ENCODE measurements at places on chromosomes 3 and 15. TPM values are rescaled to one million over a fixed set of nuclear protein-coding genes. Genes with fewer than 3 reads are reported as not detected.

Gene SLC9A9
- 0.17 TPM for total RNA-seq

Gene PDZRN3
- 31.0 TPM for total RNA-seq

Gene PLEKHO2
- total RNA-seq, result 9.1 TPM

Gene BDH1
- total RNA-seq, result 42.8 TPM

Gene HYAL1
- 3.1 TPM for total RNA-seq

Gene FGF12
- 6.1 TPM for total RNA-seq

Gene MFGE8
- total RNA-seq, result 309 TPM

Gene SEC22C
- 36.9 TPM for total RNA-seq

Gene SERF2
- 612 TPM for total RNA-seq

Gene HDDC3
- total RNA-seq, result 16.6 TPM

Gene CLRN1
- not detected for total RNA-seq

Gene CD200R1
- total RNA-seq, result not detected

Gene LRRC49
- total RNA-seq, result 23.4 TPM

DNA sequence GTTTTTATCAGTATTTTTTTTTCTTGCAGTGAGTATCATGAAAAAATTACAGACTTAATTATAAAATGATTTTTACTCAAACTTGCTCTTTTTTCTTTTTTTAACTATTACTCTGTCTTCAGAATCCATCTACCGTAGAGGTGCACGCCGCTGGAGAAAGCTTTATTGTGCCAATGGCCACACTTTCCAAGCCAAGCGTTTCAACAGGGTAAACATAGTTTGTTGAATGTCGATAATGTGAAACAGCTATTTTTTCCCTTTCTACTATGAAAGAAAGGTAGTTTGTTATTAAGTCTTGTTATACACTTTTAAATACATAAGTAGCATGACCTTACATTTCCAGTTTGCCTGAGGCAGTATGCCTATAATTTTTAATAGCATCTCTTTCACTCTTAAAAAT, 45.6 kb downstream of the PRKCI start:
- no peak for DNase-seq
- H3K27ac ChIP-seq, result no peak overlapping the region
- H3K27me3 ChIP-seq, result no peaks in the 10 kb centered on the region
- peaks cover 17% of the 10 kb centered on the region for H3K36me3 ChIP-seq
- no peak overlapping the region for H3K4me3 ChIP-seq
- no peaks in the 10 kb centered on the region for H3K4me1 ChIP-seq

DNA sequence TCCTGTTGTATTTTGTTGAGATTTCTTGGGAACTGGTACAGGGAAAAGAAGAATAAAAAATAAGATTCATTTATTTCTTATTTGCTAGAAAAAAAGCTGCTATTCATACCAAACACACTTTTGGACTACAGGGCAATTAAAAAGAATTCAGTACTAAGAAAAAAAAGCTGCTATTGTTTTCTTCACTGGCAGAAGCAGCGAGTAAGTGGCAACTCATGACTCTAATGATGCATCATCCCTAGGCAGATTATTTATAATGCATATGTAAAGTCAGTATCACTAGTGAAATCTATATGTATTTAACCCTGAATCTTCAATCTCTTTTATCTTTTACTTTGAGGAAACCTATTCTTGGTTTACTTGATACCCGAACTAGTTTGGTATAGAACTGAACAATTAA, 15.2 kb downstream of the PFN2 start:
- no peak overlapping the region for H3K27ac ChIP-seq
- peaks cover 15% of the 10 kb centered on the region for H3K36me3 ChIP-seq
- DNase-seq, result no peak
- H3K4me3 ChIP-seq, result no peak overlapping the region
- H3K4me1 ChIP-seq, result no peaks in the 10 kb centered on the region

- no peaks in the 10 kb centered on the region for H3K27me3 ChIP-seq
- DNase-seq, result no peak
- no peaks in the 10 kb centered on the region for H3K36me3 ChIP-seq
- H3K4me1 ChIP-seq, result peaks cover 3% of the 10 kb centered on the region
- no peak overlapping the region for H3K27ac ChIP-seq
These were observed 310.9 kb downstream of the TBC1D5 start for GRCh38 chr3:17431484-17432045.

DNA sequence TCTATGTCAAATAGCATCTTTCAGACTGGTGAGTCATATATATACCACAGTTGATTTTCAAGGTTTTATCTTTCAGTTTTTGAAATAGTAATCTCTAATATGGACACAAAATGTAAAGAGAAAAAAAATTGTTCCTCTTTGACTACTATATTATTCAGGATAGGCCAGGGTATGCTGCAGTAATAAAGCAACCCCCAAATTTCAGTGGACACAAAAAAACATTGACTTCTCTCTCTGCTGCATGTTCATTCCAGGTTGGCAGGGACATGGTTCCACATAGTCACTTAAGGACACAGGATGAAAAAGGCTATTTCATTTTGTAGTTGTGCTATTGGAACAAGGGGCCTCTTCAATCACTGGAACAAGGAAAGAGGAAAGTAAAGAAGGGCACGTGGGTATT, 28.6 kb downstream of the BMF start:
- no peaks in the 10 kb centered on the region for H3K36me3 ChIP-seq
- peak overlapping the region; percentile 95 for H3K27ac ChIP-seq
- DNase-seq, result no peak
- H3K4me3 ChIP-seq, result no peak overlapping the region
- H3K4me1 ChIP-seq, result peaks cover 43% of the 10 kb centered on the region

- peaks cover 9% of the 10 kb centered on the region for H3K4me1 ChIP-seq
- H3K36me3 ChIP-seq, result no peaks in the 10 kb centered on the region
- peaks cover 34% of the 10 kb centered on the region for H3K27me3 ChIP-seq
- DNase-seq, result no peak
These were observed 51.5 kb downstream of the MGLL start for GRCh38 chr3:127770671-127771355.

- DNase-seq, result no peak
- peaks cover 20% of the 10 kb centered on the region for H3K4me1 ChIP-seq
- H3K4me3 ChIP-seq, result no peak overlapping the region
- peak overlapping the region; percentile 2 for H3K27ac ChIP-seq
- H3K27me3 ChIP-seq, result no peaks in the 10 kb centered on the region
These were observed 54.7 kb upstream of the ATP13A3 start for GRCh38 chr3:194541483-194541882.

GRCh38 chr3:17872457-17872856, 130.0 kb upstream of the TBC1D5 start:
- no peaks in the 10 kb centered on the region for H3K27me3 ChIP-seq
- H3K4me1 ChIP-seq, result peaks cover under 1% of the 10 kb centered on the region
- no peak for DNase-seq
- no peak overlapping the region for H3K4me3 ChIP-seq

DNA sequence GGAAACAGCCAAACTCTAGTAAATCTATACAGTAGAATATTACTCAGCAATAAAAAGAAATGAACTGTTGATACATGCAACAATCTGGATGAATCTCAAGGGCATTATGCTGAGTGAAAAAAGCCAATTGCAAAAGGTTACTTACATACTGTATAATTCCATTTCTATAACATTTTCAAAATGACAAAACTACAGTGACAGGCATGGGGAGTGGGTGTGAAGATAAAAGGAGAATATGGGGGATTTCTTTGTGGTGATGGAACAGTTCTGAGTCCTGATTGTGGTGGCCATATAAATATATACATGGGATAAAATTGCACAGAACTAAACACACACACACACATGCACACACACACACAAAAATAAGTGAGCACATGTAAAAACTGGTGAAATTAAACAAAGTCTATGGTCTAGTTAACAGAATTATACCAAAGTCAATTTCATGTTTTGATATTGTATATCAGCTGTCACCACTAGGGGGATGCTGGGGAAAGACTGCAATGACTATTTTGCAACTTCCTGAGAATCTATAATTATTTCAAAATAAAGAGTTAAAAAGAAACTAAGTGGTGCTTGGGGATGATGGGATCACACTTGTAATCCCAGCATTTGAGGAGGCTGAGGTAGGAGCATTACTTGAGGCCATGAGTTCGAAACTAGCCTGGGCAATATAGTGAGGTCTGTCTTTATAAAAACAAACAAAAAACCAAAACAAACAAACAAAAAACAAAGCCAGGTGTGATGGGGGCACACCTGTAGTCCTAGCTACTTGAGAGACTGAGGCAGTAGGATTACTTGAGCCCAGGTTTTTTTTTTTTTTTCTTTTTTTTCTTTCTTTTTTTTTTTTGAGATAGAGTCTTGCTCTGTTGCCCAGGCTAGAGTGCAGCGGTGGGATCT, 66.0 kb downstream of the SPTSSB start:
- no peak overlapping the region for H3K4me3 ChIP-seq
- no peaks in the 10 kb centered on the region for H3K27me3 ChIP-seq
- no peak overlapping the region for H3K27ac ChIP-seq

DNA sequence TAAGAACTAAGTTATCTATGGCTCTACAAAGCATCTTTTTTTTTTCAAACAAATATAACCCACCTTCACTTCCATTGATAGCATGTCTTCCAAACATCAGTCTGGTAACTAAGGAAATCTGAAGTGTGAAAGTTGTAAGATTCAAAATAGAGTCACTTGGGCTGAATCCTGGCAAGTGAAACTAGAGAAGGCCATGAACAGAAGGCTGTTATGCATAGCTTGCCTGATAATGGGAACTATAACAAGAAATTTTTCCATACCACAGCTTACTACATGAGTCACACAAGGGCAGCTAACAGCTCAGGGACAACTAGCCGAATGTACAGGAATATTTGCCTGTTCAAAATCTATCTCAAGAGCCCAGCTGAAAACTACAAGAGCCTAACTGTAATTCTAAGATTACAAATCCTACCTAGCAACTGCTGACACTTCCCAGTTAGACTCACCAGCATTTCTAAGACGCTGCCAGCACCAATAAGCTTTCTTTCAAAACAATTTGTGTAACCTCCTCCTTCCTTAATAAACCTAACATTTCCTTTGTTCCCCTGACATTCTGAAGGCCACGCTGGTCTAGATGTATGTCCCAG, 1066.5 kb downstream of the PLOD2 start:
- no peaks in the 10 kb centered on the region for H3K36me3 ChIP-seq
- no peak overlapping the region for H3K4me3 ChIP-seq
- H3K4me1 ChIP-seq, result peaks cover 5% of the 10 kb centered on the region
- H3K27ac ChIP-seq, result no peak overlapping the region

GRCh38 chr3:79572930-79573329, 194.9 kb downstream of the ROBO1 start:
- no peak overlapping the region for H3K27ac ChIP-seq
- H3K4me3 ChIP-seq, result no peak overlapping the region
- H3K27me3 ChIP-seq, result no peaks in the 10 kb centered on the region
- H3K36me3 ChIP-seq, result no peaks in the 10 kb centered on the region
- peaks cover 4% of the 10 kb centered on the region for H3K4me1 ChIP-seq
- no peak for DNase-seq

DNA sequence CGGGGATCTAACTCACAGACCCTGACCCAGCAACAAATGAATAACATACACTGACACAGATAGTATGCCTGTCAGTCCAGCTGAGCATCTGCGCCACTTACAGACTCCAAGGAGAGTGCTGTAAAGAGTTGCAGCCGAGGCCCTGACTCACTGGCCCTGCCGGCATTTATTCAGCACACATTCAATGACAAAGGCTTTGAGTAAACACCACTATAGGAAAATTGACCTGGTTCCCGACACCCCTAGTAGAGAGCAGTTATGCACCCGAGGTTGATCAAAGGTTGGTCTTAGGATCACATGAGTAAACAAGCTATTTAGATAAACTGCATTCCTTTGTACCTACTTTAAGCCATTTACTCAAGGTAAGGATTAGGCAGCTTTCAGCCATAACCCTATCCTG, 22.7 kb downstream of the LARS2 start:
- DNase-seq, result no peak
- no peak overlapping the region for H3K4me3 ChIP-seq
- peaks cover 36% of the 10 kb centered on the region for H3K36me3 ChIP-seq
- H3K4me1 ChIP-seq, result peaks cover 5% of the 10 kb centered on the region
- H3K27me3 ChIP-seq, result no peaks in the 10 kb centered on the region

DNA sequence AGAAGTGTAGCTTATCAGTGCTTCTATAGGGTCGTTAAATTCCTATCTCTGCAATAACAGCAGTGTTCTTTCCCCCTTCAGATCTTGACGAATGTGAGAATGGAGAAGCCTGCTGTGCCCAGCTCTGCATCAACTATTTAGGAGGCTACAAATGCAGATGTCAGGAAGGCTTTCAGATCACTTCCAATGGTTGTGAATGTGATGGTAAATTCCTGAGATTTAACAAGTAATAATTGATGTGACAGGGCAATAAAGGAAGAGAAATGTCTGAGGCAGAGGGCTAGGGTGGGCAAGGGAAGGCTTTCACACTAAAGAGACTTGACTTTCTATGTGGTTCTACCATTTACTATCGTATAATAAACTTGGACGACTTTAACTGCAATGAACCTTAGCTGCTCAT, 711.7 kb upstream of the GOLIM4 start:
- no peaks in the 10 kb centered on the region for H3K27me3 ChIP-seq
- DNase-seq, result no peak
- peak overlapping the region; percentile 90 for H3K27ac ChIP-seq
- no peak overlapping the region for H3K4me3 ChIP-seq
- H3K4me1 ChIP-seq, result peaks cover 36% of the 10 kb centered on the region

GRCh38 chr3:58150130-58150809, 60.5 kb downstream of the DNASE1L3 start:
- H3K36me3 ChIP-seq, result peaks cover 33% of the 10 kb centered on the region
- no peak for DNase-seq
- no peak overlapping the region for H3K4me3 ChIP-seq
- peaks cover under 1% of the 10 kb centered on the region for H3K4me1 ChIP-seq

- H3K27me3 ChIP-seq, result no peaks in the 10 kb centered on the region
- H3K4me1 ChIP-seq, result no peaks in the 10 kb centered on the region
- no peak overlapping the region for H3K4me3 ChIP-seq
- DNase-seq, result no peak
These were observed 593.8 kb upstream of the GBE1 start for GRCh38 chr3:82355228-82355627.

GRCh38 chr3:179083977-179084376, 12.4 kb upstream of the ZMAT3 start:
- H3K36me3 ChIP-seq, result no peaks in the 10 kb centered on the region
- no peak overlapping the region for H3K27ac ChIP-seq
- DNase-seq, result no peak
- H3K27me3 ChIP-seq, result no peaks in the 10 kb centered on the region
- no peak overlapping the region for H3K4me3 ChIP-seq

DNA sequence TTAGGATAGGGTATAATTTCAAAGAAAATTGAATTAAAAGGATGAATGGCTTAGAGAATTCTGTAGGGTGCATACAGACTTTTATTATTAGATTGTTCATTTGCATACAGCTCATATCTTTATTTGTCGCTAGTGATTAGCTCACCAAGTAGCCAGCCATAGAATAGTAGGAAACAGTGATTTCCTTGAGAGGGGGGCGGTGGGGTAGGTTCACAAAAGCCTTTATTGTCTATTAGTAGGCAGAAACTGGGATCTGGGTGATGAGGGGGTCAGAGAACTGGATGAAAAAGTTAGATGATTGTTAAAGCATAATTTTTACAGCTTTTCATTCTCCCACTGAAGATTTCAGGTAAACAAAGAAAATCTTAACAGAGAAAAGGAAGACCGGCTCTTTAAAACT, 77.6 kb upstream of the RAP2B start:
- H3K27ac ChIP-seq, result no peak overlapping the region
- H3K27me3 ChIP-seq, result no peaks in the 10 kb centered on the region

- no peak overlapping the region for H3K27ac ChIP-seq
- no peak for DNase-seq
- peaks cover 3% of the 10 kb centered on the region for H3K36me3 ChIP-seq
- no peaks in the 10 kb centered on the region for H3K4me1 ChIP-seq
- H3K27me3 ChIP-seq, result no peaks in the 10 kb centered on the region
- no peak overlapping the region for H3K4me3 ChIP-seq
These were observed 10.3 kb downstream of the ATG7 start for GRCh38 chr3:11282250-11283138.

Measured in progenitor cell of endocrine pancreas (in vitro differentiated cells).